ENCODE measurements at places on chromosomes 2 and 18.
A peak's percentile ranks its signal among the peaks of the same experiment; 100 is the strongest.

- DNase-seq, result no peak
Measured at GRCh38 chr18:55473058-55473457, 114.9 kb downstream of the TCF4 start.

DNA sequence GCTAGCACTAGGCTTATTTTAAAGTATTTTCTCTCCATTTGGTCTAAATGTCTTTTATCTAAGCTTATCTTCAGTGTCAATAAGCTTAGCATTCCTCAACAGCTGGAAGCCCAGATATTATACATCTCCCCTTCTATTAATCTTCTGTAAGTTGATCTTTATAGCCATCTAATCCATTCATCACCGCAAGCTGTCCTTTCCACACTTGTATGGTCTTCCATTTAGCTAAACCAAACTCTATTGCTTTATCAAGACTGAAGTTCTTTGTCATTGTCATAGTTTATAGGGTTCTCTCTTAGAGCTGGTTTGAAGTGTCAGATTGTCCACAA is 101.3 kb upstream of the GPR45 start:
- DNase-seq, result no peak

DNA sequence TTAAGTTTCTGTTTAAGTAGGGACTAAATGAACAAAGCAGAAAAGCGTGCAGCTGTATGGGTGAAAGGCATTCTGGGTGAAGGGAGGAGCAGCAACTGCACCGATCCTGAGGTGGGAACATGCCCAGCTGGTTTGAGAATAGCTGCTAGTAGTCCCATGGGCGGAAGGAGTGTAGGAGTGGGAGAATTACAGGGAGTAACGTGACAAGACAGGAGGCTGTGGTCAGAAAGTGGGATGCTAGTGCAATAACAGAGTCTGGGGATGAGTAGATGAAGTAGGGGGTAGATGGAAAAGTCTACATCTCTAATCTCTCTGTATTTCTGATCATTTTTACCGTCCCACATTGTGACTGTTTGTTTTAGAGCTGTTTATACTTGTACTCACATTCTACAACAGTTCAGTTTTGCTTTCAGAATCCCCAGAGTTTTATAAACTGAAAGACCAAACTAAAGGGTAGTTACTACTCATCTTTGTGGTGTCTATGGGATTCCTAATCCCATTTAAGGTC is 118.9 kb downstream of the LCLAT1 start:
- no peak for DNase-seq

DNA sequence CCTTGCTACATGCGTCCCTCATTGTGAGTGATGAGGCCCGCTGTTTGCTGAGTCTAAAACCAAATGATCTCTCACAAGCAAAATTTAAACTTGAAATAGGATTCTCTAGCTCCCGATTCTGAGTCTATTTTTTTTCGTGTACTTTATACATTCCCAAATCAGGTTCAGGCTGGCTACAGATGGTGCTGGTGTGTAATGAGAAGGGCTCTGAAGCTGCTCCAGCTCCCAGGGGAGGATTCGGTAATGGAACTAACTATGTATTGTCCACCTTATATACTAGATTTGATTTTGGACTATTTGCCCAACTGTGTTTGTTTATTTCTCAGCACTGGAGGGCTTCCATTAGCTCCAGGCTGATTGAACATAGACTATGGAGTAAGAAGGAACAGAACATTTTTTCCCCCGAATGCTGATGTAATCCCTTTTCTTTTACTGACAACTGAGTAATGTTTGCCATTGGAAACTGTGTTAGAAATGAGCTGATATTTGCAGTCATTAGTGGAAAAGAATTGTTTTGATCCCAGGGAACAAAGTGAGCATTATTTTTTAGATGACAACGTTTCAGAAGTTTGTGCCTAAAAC is 274.0 kb upstream of the FIGN start:
- DNase-seq, result no peak

DNA sequence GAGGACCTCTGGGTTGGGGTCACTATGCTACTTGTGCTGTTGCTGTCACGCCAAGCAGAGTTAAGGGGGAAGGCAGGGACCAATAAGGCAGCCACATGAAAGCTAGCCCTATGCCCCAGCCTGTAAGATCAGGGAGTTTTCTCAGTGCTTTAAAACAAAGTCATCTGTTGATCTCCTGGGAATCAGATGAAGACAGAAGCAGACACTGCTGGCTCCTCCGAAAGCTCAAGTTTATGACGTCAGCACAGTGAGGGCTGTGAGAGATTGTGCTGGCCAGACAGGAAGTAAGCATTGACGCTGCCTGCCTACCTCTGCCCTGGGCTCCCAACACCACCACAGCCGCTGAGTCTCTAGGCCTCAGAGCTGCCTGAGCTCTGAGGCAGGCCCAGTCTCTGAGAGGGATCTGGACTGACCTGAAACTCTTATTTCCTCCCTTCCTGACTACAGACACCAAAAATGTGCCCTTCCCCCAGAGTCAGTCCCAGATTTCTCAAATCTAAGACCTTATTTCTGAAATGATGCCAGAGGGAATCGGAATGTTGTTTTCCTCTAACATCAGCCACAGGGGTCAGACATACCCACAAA is 118.1 kb upstream of the EPAS1 start:
- DNase-seq, result peak; percentile 38

- DNase-seq, result no peak
Measured at GRCh38 chr2:150490466-150490865, 3.0 kb upstream of the RND3 start.

DNA sequence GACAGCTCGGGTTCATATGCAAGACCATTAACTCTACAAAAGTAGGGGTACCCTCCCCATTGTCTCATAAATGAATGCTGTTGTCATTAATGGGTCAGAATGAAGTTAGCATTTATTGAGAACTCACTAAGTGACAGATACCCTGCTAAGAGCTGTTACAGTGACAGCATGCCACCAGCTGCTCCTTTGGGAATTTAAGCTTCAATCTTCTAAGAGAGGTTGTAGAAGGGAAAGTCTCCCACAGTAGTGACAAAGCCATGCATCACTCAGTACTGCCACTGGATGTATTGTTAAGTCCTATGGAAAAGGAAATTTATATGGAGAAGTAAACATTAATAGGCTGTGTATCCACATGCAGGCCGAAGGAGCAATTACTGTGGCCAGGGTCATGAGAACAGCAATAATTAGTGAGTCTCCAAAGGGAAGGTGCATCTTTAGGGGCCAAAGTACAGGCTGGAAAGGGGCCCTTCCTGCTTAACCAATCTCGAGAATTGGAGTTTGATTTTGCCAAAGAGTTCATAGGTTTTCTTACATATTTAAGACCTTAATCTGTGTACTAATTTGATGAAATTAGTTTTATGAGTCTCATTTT is 64.5 kb upstream of the FAM124B start:
- DNase-seq, result no peak

GRCh38 chr2:158116936-158117335 is 15.3 kb downstream of the UPP2 start:
- DNase-seq, result no peak

GRCh38 chr2:123597988-123598387 is 427.1 kb upstream of the CNTNAP5 start:
- no peak for DNase-seq

DNA sequence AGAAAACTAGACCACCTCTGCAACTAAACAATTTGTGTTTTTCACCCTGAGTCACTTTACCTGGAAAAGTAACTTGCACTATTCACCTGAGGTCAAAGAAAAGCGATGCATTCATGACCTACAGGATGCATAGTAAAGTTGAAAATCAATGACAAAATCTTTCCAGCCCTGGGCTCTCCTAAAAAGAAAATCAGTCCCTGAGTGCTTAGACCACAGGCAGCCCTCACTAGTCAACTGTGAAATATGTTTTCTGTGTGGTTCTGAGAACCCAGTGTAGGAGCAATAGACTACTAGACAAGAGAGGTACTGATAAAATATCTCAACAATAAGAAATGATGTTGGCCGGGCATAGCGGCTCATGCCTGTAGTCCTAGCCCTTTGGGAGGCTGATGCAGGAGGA is 133.1 kb downstream of the TXNL1 start:
- DNase-seq, result no peak

DNA sequence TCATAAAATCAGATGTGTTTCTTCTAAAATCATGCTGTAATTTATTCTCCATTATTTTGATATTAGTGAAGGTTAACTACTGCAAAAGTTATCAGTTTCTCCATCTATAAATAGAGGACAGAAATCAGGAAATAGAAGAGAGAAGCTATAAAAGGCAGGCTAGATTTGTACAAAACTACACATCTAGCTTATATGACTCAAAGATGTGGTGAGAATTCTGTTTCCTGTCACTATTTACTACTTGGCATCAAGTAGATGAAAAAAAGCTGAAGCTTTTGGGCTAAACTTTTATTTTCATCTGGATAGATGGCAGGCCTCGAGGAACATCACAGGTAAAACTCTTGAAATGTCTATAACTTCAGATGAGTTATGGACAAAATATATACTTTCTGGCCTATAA is 49.8 kb upstream of the NAB1 start:
- DNase-seq, result no peak

GRCh38 chr2:46258937-46259776 is 38.0 kb upstream of the EPAS1 start:
- DNase-seq, result no peak

DNA sequence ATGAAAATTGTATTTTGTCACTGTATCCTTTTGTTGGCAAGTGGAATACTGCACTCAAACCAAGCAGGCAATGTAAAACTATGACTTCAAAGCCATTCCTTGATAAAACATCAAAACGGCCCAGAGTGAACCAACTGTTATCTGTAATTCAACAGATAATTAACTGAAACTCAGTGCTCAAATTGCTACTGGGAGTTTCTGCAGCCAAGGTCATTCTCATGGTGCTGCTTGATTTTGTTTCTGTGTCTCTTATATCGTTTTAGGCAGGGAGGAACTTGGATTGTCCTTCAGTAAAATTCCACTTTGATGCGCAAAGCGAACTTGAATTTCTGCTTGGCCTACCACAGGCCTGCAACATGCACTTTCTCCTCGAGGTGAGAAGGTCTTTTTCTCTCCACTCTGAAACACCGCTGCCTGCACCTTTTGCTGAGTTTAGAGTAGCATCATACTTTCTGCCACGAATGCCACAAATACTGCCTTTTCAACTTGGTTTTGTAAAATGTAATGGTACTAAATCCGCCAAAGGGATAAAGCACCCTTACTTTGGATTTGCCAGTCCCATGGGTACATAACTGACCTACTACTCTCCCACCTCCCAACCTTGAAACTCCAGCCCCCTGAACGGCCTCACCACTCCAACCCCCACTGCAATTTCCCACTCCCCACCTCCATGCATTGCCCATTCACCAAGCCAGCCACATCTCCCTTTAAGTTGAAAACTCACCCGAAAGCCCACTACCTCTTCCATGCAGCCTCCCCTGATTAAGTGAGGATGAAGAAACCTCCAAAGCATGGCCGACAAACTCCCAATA is 204.7 kb downstream of the TGIF1 start:
- no peak for DNase-seq

DNA sequence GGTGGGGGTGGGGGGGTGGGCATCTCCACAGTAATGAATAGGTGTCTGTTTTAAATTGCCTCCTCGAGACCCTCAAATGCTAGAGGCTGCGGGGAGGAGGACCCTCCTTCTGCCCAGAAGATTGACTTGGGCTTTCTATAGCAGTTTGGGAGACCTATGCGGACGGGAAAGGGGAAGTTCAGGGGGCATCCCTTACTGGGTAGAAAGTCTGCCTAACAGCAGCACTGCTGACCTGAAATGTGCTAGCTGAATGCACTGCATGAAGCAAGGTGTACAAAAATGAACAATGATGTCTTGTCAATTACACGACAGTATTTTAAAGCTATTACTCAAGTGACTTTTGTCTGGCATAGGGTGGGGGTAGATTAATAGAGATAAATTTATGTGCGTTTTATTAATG is 2.5 kb downstream of the DCC start:
- no peak for DNase-seq

DNA sequence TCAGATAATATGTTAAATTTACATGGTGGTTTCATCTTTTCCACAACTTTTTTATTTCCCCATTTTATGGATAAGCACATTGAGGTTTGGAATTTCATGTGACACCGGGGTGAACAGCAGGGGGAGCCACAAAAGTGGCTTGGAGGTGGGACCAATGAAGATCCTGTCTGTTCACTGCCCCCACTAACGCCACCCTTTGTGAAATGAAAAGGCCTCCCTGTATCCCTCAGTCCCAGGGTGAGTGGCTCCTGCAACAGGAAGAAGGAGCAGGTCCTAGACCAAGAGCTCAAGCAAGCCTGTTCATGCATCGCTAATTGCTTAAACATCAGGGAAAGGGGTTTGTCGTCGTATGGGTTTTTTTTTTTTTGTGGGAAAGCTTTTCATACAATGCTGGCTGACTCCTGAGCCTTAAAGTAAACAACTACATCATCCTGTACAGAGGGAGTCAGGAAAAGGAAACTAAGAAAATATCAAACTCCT is 267.8 kb upstream of the EPAS1 start:
- no peak for DNase-seq

- DNase-seq, result no peak
Measured at GRCh38 chr2:223005496-223005895, 46.5 kb upstream of the KCNE4 start.

- DNase-seq, result no peak
Measured at GRCh38 chr2:43559391-43560230, 36.2 kb downstream of the THADA start.

DNA sequence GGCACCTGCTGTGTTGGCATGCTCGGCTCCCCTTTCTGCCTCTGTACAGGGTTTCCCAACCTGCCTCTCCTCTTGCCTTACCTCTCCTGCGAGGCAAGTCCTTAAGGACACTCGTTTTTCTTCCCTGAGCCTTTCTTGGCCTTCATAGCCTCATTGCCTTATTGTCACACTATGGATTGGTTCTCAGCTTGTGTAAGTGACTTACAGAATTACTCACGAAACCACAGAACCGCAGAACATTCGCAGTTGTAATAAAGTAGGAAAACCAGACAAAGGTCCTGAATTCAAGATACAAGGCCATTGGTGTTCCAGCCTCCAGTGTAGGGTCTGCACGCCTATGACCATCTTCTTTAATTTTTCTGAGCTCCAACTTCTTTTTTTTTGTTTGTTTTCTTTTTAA is 317.6 kb upstream of the SMIM21 start:
- DNase-seq, result no peak

- DNase-seq, result no peak
Measured at GRCh38 chr2:45669032-45669486, 17.6 kb downstream of the PRKCE start.

DNA sequence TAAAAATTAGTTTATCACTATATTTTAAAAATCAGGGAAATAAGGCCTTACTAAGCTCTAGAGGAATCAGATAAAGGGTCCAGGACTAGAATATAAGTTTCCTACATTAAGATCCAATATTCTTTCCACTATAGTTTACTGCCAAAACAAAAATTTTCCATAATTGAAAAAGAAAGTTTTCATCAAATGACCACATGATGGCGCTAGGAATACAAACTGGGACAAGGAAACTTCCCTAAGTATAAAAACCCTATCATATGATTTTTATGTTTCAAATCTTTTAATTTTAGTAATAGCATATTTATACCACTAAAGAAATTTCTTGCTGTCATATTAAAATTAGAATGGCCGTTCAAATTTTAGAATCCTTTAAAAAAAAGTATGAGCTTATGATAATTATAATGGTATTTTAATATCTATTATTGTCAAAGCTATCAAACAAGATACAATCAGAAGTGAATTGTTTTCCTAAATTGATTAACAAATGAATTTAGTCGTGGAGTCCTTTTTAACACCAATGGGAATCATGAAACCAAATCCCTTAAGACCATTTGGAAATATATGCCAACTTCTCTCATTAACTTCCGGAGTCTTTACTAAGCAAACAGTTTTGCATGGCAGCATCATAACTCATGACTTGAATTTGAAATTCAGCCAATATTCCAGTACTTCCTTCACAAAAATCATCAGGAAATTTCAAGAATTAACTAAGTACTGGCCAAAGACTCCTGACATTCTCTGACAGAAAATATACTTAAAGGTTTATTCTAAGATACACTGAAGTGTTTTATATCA is 70.3 kb downstream of the SCN1A start:
- no peak for DNase-seq
